ENCODE measurements at places on chromosomes 7 and 10.

- peak; percentile 30 for DNase-seq
These were observed 29.8 kb upstream of the PURB start for GRCh38 chr7:44914992-44915607.

DNA sequence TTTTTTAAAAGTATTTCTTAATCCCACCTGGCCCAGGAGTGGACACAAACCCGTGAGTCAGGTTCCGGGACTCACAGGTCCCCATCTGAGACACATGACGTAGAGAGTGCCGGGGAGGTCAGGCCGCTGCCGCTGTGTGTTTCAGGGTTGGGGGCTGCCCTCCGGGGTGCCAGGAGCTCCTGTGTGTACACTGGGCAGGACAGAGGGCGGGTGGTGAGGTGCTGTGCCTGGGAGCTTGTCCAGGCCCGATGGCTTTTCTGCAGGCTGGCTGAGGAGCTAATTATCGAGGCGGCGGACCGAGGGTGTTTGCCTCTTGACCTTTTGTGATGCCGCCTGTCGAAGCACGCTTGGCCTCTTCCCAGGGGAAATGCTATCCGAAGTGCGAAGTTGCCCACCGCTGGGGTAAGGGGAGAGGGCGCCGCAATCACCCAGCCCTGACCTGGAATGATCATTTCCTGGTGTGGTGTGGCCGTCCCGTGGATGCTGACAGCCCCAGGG is 42.1 kb downstream of the FOXL3 start:
- DNase-seq, result no peak

- DNase-seq, result no peak
These were observed 35.0 kb upstream of the ACSL5 start for GRCh38 chr10:112338957-112339356.

GRCh38 chr7:151863386-151864079 is 13.4 kb downstream of the PRKAG2 start:
- DNase-seq, result no peak

DNA sequence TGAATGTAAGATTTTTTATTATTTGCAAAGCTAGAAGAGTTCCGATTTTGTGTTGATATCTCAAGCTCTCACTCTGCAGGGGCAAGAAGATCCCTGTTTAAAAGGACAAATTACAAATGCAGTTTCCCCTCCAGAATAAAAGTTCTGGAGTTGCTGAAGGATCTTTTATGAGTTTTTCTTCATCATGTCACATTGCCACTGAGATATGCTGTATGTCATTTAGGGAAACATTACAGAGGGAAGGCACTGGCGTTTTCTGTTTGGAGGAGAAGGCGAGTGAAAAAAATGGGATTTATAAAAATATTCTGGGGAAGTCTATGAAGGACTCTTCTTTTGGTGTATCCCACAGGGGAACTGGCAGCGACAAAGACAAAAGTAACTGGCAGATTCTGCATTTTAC is 57.4 kb downstream of the POU6F2 start:
- no peak for DNase-seq

DNA sequence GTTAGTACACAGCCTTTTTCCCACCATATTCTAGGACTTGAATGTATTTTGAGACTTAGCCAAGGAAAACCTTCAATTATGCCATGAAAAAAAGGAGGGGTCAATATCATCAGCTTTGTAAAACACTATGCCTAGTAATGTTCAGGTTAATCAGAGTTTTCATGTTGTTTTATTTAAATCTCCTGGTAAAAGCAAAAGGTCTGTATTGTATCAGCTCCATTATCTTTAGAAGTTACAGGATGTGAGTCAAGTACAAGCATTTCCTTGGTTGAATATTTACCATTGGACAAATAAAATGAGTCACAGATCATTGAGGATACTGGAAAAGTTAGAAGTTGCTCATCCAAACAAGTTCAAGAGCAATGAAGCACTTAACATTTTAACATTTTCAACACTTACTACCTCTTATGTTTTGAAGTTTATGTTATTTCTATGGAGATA is 89.9 kb upstream of the CAPZA2 start:
- no peak for DNase-seq

GRCh38 chr10:101233863-101234262 is 4.6 kb upstream of the LBX1 start:
- no peak for DNase-seq

GRCh38 chr7:92200791-92201190 is 21.8 kb upstream of the LRRD1 start:
- DNase-seq, result no peak

GRCh38 chr7:113752289-113752688 is 166.5 kb downstream of the PPP1R3A start:
- no peak for DNase-seq

DNA sequence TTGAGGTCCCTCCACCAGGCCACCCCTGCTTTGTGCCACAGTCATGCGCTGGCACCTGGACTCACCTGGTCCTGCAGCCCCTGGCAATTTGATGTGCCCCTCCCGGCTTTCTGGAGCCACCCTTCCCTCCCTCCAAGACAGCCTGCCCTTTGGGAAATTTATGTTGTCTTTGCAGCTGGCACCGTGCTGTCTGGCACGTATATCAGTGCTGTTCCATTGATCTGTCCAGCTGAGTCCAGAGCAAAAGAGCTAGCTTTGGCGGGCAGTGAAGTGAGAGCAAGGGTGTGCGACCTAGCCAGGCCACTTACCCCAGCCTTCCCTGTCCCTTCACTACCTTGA is 5.7 kb downstream of the RARRES2 start:
- no peak for DNase-seq

- DNase-seq, result peak; percentile 15
These were observed 83.8 kb upstream of the GPR26 start for GRCh38 chr10:123582084-123582989.

- DNase-seq, result no peak
These were observed 12.7 kb downstream of the EBF3 start for GRCh38 chr10:129951101-129951969.

DNA sequence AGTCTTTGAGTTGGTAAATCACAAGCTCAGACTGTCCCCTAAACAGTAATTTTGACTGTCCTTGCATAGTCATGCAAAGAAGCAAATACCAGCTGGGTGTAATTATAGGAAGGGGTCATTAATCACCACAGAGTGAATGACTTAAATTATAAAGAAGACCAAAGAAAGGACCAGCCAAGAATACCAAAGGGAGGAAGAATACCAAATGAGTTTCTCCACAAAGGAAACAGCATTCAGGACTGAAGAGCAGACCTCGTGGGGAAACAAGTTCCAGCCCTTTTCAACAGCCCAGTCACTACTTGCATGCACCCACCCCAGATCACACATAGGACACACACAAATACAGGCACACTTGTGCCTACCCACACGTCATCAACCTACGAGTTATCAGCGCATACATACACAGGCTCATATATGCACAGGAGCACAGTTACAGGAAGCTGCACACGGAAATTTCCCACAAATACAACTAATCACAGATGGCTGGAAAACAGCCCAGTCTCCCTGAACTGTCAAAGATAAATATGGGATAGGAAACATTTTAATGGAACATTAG is 77.6 kb downstream of the DENND2A start:
- no peak for DNase-seq

DNA sequence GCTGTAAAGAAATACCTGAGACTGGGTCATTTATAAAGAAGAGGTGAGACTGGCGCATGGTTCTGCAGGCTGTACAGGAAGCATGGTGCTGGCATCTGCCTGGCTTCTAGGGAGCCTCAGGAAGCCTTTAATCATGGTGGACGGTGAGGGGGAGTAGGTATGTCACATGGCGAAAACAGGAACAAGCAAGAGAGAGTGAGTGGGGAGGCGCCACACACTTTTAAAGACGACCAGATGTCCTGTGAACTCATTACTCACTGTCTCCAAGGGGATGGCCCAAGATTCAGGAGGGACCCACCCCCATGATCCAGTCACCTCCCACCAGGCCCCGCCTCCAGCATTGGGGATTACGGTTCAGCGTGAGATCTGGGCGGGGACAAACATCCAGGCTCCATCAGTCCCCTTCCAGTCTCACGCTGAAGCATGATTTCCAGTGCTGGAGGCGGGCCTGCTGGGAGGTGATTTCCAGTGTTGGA is 3.2 kb downstream of the ZNF316 start:
- DNase-seq, result peak; percentile 10

DNA sequence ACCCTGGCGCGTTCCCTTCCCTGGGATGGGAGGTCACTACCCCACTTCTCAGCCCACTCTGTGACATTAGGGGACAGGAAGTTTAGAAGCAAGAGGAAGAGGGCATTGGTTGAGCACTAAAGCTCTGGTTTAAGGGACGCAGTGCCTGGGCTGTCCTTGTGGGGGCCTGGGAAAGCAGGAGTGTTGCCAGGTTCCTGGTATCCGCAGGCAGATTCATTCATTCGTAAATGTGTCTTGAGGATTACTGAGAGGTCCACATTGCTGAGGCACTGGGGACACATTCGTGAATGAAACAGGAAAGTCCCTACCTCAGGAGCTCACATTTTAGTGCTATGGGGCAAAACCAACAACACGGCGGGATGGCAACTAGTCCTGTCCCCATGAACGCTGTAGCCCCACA is 69.4 kb downstream of the COL13A1 start:
- no peak for DNase-seq

DNA sequence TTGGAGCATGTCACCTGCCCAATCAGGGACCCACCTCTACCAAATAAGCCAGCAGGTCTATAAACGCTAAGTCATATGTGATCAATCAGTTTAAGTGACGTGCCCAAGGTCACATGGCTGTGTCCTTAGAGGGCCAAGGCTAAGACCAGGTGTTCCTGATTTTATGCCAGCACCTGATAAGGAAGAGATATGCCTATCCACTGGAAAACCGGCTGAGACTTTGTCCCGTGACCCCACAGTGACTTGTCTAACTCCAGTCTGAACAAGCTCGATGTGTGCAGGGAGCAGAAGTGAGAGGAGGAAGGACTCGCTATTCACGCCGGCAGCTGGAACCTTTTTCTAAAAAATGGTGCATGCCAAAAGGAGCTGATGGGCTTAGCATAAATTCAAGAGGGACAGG is 57.0 kb downstream of the PRKAG2 start:
- DNase-seq, result no peak

DNA sequence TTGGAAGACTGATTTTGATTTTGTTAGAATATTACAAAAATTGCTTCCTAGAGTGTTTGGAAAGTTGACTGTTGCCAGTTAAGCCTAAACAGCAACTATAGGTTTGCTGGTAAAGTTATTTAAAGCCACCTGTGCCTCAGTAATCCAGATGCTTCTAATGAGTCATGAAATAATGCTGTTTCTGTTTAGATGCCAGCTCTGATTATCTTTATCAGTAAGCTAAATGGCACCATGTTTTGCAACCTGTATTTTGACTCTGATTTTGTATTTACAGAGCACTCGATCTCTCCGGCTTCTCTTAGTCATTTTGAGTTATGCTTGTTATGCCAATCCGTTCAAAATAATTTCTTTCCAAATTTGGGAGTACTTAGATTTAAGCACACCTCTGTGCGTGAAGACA is 366.1 kb downstream of the EXOC4 start:
- no peak for DNase-seq

DNA sequence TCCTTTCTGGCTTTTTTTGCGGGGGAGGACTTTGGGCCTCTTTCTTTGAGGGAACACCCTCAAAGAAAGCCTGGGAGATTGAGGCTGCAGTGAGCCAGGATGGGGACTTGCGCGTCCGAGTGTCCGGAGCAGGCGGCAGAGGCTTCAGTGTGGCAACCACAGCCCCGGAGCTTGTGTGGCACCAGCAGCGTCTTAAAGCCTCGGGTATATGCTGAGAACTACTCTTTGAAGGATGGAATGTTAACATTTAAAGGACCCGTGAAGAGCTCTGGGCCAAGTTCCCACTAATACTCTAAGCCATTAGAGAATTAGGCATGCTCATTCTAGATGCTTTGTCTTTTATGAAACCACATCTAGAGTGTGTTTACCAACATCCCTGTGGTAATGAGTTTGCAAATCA is 168.2 kb downstream of the SEPTIN7 start:
- no peak for DNase-seq

DNA sequence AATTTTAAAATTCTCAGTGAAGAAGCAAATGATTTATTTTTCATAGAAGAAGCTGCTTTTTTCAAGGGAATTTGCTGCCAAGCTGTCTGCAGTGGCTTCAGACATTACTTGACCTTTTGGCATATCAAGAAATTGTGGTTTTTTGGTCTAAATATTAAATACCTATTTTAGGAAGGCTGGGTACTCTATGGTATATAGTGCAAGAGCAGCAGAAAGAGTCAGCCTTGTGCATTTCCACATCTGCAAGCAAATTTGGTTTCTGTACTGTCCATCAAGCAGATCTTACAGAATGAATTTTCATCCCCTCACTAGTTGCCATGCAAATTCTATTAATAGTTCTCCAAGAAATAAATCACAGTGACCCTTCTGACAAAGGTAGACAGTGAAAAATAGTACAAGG is 222.0 kb downstream of the BICC1 start:
- DNase-seq, result no peak

DNA sequence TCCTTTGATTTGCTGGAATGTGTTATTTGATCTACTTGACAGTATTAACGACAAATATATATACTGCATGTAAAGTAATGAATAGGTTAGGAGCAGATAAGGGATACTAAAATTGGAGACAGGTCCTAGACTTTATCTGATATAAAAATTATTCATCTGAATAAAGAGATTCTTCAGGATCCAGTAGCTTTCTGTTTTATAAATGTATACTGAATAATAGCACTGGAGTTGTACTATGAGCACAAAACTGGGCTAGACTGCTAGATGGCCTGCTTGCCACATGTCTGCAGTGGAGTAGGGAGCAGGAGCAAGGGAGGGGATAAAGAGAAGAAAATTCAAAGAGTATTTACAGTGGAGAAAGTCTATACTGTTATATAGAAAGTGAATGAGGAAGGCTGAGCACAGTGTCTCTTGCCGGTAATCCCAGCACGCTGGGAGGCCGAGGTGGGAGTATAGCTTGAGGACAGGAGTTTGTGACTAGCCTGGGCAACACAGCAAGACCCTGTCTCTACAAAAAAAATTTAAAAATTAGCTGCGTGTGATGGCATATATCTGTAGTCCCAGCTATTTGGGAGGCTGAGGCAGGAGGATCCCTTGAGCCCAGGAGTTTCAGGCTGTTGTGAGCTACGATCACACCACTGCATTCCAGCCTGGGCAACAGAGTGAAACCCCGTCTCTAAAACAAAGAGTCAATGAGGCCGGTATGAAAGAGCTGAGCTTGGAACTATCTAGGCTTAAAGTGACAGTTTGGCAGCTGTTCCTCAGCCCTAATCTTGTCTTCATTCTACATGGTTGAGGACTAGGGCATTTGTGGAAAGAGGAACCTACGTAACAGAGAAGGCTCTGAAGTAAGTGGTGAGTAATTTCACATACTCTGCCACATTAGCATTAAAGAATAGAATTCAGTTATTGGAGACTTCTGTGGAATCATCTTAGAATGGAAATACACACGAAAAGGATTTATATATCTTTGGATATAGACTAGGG is 41.8 kb downstream of the CD36 start:
- DNase-seq, result no peak

GRCh38 chr7:100471021-100471420 is 7.0 kb upstream of the SPACDR start:
- no peak for DNase-seq

- no peak for DNase-seq
These were observed 302.8 kb downstream of the PTPRN2 start for GRCh38 chr7:158284617-158285382.

DNA sequence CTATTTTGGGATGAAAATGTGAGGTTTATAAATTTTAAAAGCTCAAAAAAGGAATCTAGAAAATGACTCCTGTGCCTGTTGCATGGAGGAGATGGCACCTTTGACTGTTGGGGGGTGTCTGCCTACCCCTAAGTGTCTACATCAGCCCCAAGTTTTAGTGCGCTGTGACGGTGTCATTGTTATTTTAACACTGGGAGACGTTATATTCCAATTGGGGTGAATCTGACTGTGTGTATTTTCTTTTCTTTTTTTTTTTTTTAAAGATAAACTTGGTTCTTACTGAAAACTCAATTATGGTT is 517 bp downstream of the SRGN start:
- no peak for DNase-seq

- DNase-seq, result no peak
These were observed 1.1 kb downstream of the RRP12 start for GRCh38 chr10:97399843-97400545.

All from stimulated activated CD8-positive, alpha-beta memory T cell treated with anti-CD3 and anti-CD28 coated beads, Interleukin-12 subunit alpha, Interleukin-12 subunit beta, amount 100 ng/mL, for 4 hours (primary cell).